Neuronal stem cell (in vitro differentiated cells): ENCODE measurements at places on chromosomes 1 and 21.

- no peak for DNase-seq
Measured at GRCh38 chr1:79532555-79532954, 526.0 kb upstream of the ADGRL4 start.

GRCh38 chr1:184633785-184634184, 120.9 kb downstream of the EDEM3 start:
- DNase-seq = no peak

GRCh38 chr1:8211251-8211882, 106.5 kb upstream of the SLC45A1 start:
- DNase-seq = no peak

DNA sequence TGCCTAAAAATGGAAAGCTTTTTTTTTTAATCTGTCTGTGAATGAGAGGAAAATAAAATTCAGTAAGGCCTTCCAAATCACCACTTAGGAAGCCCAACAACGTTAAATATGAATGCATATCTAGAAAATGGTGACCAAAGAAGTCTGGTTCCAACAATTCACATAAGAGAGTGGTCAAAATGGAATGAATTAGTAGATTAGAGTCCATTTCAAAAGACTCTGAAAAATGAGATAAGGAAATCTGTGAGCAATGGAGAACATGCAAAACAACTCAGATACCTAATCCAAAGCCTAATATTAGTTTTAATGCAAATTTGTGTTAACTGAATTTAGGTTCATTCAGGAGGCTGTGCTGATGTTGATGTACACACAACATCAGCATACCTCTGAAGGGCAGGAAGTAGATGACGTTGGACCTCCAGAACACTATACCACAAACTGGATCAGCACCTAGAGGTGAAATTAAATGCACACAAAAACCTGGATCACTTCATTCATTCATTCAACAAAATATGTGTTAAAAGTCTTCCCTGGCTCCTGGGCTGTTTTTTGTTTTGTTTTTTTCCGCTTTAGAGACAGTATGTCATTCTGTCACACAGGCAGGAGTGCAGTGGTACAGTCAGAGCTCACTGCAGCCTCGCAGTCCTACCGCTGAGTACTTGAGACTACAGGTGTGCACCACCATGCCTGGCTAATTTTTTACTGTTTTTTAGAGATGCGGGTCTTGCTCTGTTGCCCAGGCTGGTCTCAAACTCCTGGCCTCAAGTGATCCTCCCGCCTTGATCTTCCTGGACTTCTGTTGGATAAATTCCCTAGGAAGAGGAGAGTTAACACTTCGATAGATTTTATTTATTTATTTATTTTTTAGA, 4.9 kb upstream of the BRWD1 start:
- DNase-seq = no peak

- DNase-seq = no peak
Measured at GRCh38 chr1:185869590-185869989, 135.4 kb downstream of the HMCN1 start.

DNA sequence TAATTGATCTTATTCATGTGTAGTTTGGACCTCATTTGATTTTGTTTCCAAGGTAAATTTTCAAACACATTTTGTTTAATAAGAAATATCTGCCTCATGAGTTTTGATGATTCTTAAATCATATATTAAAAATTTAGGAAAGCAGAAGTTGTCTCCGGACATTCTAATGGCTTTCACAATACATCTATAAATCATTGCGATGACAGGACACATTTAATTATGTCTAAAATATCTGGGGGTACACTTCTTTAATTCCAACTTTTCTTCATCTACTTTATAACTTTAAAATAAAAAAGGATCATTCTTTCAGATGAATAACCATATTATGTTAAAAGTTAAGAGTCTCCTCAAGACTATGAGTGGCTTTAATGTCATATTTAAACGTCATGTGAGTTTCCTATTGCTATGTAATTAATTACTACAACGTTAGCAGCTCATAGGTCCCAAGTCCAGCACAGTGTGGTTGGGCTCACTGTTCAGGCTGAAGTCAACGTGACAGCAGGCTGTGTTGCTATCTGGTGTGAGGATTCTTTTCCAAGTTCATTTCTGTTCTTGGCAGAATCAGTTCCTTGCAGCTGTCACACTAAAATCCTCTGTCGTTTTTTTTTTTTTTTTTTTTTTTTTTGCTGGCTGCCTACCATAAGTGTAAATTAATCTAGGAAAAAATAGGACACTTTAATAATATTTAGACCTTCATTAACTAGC, 893.5 kb downstream of the LTN1 start:
- no peak for DNase-seq

DNA sequence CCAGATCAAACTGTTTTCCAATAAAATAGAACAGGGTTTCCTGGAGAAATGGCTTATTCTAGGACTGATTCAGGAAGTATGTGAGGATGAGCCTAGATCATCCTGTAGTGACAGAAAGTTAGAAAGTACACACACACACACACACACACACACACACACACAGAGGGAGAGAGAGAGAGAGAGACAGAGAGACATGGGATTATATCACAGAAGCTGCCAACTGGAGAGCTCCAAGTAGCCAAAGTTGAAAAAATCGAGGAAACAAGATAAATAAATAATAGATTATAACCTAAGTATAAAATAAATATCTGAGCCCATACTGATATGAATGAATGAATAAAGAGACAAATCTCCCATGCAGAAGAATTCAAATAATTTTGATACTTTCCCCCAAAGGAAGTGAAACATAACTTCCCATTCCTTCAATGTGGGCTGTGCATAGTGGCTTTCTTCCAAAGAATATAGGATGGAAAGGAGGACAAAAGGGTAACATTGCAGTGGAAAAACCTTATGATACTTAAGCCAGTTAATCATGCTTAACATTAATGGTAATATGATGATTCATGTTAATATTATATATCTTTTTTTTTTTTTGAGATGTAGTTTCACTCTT, 171.6 kb downstream of the NTPCR start:
- no peak for DNase-seq

DNA sequence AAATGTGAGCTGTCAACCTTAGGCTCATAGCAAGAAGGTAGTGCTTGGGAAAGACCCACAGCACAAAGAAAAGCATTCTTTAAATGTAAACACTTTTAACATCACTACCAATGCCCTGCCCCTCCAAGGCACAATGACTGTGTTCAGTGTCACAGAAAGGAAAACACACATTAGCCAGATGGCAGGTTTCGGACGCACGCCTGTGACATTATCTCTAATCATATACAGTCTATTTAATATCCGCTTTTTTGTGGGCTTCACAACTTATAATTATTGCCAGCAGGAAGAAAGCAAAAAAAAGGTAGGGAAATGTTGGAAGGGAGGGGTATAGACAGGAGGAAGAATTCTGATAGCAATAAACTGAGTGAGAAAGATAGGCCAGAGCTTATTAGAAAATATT, 112.4 kb upstream of the BEND5 start:
- DNase-seq = no peak

GRCh38 chr21:42320791-42321190, 5.6 kb upstream of the TFF3 start:
- no peak for DNase-seq

DNA sequence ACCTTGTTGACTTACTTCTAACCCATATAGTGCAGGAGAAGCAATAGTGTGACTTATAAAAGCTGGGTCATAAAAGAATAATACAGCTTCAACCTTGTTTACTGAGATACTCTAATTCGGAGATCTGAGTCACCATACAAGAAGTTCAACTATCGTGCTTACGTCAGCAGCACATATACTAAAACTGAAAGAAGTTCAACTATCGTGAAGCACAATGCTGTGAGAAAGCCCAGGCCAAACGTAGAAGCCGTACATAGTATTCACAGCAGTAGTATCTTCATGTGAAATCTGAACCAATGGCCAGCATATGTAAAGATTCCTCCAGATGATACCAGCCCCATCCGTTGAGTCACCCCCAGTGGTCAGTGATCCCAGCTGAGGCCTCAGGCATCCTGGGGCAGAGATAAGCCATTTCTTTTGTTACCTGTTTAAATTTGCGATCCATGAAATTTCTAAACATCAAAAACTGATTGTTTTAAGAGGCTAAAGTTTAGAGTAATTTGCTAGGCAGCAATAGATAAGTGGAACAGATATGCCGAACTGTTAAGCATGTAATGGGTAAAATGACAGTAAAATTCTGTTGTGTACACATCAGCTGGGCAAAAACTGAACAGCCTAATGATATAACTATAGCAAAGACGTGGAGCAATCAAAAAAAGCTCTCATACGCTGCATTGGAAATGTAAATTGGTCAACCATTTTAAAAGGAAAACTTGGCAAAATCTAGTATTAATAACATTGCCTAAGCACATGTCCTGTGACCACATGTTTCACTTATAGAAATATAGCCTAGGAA, 53.9 kb upstream of the SAMD13 start:
- no peak for DNase-seq
